ENCODE measurements at places on chromosomes 6 and 20.

DNA sequence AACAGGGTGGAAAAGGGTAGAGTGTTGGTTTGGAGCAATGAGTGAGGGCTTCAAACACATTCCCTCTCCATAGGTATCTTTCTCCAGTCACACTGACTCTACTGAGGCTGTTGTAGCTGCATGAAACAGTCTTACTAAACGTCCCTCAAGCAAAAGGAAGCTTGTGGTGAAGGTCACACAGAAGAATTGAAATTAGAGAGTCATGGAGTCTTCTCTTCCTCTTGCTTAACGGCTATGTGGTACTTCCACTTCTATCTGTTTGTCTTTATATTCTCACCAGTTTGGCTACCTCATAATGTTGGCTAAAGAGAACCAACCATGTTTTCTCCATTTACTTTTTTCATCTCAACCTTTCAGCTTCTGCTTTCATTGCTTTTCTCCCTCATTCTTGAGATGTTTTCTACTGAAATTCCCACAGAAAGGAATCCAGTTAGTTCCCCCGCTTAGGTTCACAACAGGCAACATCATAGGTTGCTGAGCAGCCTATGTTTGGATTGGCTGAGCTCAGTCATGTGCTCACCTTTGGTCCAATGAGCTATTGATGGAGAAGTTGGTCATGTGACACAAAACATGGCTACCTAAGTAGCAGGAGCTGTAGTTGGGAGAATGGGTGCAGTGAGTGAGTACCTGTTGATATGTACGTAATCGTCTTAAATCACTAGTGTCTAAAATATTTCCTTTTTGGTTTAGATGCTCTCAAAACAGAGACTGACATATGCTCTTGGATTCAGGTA lies 99.8 kb downstream of the SNAP25 start:
- DNase-seq, result no peak

GRCh38 chr6:367298-367794 lies 24.2 kb upstream of the IRF4 start:
- DNase-seq, result no peak

- no peak for DNase-seq
Measured at GRCh38 chr20:1898482-1899240, 3.5 kb downstream of the SIRPA start.

DNA sequence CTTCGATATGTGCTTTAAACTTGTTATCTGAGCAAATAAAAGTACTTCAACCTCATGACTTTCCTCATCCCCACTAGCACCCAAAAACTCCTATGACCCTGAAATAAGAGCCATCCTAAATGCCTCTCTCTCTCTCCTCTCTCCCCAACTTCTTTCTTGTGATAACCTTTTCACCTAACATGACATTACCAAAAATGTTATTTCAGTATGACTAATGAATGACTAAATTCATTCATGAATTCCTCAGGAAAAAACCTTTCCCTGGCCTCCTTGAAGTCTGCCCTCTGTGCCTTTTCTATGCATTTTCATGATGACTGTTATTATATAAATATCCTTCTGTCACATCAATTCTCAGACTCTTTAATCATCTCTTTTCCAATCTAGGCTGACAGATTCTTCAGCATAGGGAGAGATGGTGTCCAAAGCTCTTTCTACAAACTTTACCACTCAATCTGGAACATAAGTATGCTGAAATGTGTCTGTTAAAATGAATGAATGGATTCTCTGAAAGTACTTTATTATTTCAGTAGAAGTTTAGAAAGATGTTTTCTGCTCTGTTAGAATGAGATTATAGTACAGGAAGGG lies 114.3 kb upstream of the GGTLC1 start:
- DNase-seq, result no peak

DNA sequence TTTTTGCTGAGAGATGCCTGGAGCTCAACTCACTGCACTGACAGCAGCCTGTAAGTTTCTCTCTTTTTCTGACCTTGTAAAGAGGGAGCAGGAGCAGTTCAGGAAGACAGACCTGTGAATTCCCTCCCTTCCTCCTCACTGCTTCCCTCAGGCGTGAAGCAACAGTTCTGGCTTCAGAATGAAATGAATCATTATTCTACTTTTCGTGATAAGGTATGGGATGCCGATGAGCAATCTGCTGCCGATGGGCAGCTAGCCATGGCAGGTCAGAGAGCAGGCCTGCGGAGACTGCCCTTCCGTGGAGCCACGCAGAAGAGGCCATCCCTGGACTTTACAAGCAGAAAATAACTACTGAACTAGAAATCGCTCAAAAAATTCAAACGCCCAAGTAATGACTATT lies 426.5 kb upstream of the RNF217 start:
- no peak for DNase-seq

DNA sequence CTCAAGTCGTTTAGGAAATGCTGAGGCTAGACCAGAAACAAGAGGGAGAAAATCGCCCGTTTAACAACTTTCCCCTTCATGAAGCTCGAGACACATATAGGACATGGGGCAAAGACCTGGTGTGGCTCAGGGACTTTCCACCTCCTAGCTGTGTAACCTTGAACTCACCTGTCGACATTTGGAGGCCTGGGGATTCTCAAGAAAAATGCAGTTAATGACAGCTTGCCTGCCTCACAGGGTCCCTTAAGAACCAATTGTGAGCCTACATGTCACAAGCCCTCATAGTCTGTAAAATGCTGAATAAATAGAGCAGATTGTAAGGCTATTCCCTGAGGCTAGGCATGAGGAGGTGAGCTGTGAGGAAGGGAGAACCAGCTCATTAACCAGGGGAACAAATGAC lies 35.1 kb downstream of the MGME1 start:
- DNase-seq, result no peak

- DNase-seq, result no peak
Measured at GRCh38 chr6:30691208-30691847, 544 bp upstream of the NRM start.

- DNase-seq, result no peak
Measured at GRCh38 chr20:43450841-43451799, 6.6 kb upstream of the SRSF6 start.

GRCh38 chr6:122623279-122623678 lies 13.1 kb downstream of the PKIB start:
- no peak for DNase-seq

DNA sequence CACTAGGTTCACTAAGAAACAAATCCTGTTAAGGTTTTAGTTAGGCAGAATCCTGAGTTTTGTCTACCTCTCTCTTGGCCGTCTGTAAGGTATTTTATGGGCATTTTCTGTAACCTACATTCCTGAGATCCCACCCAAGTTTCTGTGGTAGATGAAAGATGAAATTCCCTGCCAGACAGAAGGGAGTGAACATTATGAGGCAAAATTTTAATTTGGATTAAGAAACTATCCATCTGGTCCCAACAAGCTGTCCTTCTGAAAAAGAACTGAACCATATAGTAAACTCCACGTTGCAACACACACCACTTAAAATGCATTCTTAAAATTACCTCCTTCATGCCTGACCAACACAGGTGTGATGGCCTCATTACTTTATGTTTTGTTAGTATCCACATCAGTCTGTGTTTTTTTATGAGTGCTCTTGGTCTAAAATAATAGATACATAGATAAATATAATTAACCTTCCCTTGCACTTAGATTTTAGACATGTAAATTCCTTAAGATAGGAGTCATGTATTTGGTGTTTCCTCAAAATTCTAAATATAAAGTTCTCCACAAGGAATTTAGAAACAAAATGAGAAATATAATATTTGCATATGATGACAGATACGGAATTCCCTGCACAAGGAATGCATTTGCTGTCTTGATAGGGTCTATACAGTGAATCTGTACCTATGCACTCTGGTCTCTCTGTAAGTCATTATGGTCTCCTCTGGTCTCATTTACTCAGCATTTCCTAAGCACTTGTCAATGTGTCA lies 86.5 kb downstream of the CHD6 start:
- DNase-seq, result no peak

GRCh38 chr6:18420328-18420727 lies 33.2 kb downstream of the RNF144B start:
- DNase-seq, result no peak

DNA sequence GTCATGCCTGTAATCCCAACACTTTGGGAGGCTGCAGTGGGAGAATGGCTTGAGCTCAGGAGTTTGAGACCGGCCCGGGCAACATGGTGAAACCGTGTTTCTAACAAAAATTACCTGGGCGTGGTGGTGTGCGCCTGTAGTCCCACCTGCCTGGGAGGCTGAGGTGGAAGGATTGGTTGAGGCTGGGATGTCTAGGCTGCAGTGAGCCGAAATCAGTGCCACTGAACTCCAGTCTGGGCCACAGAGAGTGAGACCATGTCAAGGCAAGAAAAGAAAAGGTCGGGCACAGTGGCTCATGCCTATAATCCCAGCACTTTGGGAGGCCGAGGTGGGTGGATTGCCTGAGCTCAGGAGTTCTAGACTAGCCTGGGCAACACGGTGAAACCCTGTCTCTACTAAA lies 8.2 kb upstream of the BCAS4 start:
- no peak for DNase-seq

GRCh38 chr6:72959821-72960220 lies 265.5 kb downstream of the KHDC1L start:
- DNase-seq, result no peak

DNA sequence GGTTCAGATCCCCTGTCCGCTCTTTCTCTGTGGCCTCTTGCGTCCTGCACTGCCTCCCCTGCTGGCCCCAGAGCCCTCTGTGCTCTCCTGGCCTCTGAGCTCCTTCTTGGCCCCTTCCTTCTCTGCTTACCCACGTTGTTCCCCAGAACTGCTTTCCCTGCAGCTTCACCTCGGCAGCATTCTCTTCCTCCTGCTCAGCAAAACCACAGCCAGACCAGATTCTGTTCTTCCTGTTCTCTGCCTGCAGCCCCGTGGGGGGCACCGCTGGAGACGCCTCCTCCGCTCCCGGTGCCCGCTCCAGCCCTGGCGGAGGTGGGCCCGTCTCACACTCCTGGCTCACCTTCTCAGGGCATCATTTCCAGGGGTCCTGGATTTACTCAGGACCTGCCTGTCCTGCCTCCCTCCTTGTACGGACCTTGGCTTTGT lies 59.7 kb downstream of the TCP11 start:
- DNase-seq, result no peak

- no peak for DNase-seq
Measured at GRCh38 chr20:61311656-61312387, 59.8 kb downstream of the CDH4 start.

GRCh38 chr6:6455272-6455671 lies 133.2 kb upstream of the LY86 start:
- no peak for DNase-seq

DNA sequence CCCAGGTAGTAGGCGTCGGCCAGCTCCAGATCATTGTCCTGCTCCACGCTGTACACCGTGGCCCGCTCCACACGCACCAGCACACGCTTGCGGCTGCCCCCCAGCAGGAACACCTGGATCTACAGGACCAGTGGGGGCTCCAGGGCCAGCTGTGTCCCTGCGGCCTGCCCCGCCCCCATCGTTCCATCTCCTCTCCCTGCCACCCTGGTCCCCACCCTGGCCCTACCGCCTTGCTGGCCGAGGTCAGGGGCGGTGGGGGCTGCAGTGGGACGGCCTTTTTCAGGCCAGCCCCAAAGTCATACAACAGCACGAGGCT lies 9.8 kb downstream of the ADRM1 start:
- no peak for DNase-seq

- DNase-seq, result no peak
Measured at GRCh38 chr20:17806739-17807441, 107.1 kb downstream of the BANF2 start.

DNA sequence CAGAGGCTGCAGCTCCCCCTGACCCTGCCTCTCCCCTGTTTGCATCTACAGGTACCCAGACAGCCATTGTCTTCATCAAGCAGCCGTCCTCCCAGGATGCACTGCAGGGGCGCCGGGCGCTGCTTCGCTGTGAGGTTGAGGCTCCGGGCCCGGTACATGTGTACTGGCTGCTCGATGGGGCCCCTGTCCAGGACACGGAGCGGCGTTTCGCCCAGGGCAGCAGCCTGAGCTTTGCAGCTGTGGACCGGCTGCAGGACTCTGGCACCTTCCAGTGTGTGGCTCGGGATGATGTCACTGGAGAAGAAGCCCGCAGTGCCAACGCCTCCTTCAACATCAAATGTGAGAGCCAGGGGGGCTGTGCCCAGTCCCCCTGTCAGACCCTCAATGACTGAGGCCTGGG lies 42.1 kb upstream of the SRF start:
- no peak for DNase-seq

- no peak for DNase-seq
Measured at GRCh38 chr20:6693178-6693807, 74.2 kb upstream of the BMP2 start.

DNA sequence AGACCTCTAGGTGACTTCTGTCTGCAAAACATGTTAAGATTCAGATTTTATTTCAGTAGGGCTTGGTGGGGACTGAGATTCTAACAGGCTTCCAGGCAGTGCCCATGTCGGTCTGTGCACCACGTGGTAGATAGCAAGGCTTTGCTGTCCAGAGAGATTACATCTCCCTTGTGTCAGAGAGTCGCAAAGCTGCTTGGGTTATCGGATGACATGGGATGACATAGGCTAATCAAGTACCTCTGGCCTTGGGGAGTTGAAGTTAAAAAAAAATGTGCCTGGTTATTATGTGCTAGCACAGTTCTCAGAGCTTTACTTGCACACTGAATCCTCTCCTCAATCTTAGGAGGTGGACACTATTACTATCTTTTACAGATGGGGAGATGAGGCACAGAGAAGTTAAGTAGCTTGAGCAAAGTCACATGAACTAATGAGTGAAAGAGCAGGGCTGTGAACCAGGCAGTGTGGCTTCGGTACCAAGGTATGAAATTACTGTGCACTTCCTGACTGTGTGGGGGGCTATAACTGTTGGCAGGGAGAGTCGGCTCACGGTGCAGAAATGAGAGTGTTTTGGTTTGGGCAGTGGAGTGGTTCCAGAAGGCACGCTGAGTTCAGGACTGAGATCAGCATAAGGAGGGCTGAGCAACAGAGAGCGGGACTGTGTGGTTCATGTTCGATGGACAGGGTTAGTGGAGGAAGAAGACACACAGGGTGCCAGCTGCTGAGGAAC lies 41.1 kb downstream of the FARS2 start:
- DNase-seq, result no peak

DNA sequence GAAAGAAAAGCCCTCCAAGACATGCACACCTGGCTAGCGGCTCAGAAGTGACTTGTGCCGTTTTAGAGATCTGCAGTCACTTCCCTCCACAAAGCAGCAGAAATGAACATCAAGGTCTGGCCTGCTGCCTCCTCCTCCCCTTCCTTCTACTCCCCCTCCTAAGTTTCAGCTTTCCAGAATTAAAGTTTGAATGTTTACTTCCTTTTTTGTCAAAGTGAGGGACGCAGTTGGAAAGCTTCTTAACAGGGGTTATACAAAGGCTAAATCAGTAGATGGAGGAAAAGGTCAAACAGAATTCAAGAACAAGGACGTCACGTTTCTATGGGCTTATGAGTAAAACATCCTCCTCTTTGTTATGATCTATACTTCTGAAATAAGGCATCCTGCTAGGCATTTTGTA lies 227.7 kb downstream of the SLC35F1 start:
- no peak for DNase-seq

- peak; percentile 73 for DNase-seq
Measured at GRCh38 chr6:27890445-27891319, 21.5 kb downstream of the OR2B2 start.

DNA sequence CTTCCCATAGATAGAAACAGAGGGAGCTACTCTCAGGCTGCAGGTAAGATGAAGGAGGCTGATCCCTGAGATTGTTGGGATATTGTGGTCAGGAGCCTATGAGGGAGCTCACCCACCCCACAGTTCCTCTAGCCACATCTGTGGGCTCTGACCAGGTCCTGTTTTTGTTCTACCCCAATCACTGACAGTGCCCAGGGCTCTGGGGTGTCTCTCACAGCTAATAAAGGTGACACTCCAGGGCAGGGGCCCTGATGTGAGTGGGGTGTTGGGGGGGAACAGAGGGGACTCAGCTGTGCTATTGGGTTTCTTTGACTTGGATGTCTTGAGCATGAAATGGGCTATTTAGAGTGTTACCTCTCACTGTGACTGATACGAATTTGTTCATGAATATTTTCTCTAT lies 2.8 kb downstream of the HLA-F start:
- no peak for DNase-seq

All from stimulated activated CD4-positive, alpha-beta T cell treated with anti-CD3 and anti-CD28 coated beads, TNF-alpha, amount 100 ng/mL, for 24 hours (primary cell).